ENCODE measurements at places on chromosomes 3 and 15. TPM values are rescaled to one million over a fixed set of nuclear protein-coding genes. Genes with fewer than 3 reads are reported as not detected.

DNA sequence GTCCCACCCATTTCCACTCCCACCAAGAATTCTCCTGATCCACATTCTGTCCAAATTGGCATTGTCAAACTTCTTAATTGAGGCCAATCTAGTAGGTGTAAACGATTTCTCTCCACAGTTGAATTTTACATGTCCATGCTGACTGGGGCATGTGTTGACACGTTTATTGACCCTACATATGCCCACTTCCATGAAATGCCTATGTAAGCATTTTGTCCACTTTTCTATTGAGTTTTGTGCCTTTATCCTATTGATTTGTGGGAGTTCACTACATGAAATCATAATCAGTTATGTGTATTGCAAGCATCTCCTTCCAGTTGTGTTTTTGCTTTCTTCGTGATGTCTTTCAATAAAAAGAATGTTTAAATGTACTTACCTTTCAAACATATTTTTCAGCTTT lies 141.7 kb upstream of the NSMCE3 start:
- no peak for DNase-seq

DNA sequence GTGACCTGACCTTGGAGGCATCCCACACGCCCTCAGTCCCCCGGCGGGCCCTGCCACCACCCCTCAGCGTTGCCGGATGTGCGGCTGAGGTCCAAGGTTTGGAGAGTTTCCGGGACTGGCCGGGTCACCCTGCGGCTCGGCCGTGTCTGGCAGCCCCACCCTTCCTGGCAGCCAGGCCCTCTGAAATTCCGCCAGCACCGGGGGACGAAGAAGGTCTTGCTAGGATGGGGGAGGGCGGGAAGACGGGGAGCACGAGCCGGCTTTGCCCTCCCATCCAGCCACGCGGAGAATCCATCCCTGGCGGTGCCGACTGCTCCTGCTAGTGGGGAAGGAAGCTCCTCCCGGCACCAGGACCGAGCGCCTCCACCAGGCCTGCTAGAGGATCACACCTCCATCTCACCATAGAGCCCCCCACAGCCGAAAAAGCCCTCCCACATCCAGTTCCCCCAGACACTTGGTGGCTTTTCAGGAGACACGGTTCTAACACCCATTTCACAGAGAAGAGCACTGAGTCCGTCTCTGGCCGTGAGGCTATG lies 81.5 kb downstream of the CPN2 start:
- DNase-seq, result peak; percentile 85

GRCh38 chr3:123576122-123576521 lies 8.7 kb downstream of the HACD2 start:
- peak; percentile 33 for DNase-seq

Gene MCF2L2
- total RNA-seq, result 1.1 TPM

Gene BMF
- 13.9 TPM for total RNA-seq

Gene HRH1
- 16.2 TPM for total RNA-seq

Measured in endothelial cell of umbilical vein (primary cell).